Left cardiac atrium (tissue), 4 donors: ENCODE measurements at places on chromosomes 1 and 21.

GRCh38 chr21:27513825-27514224, 546.9 kb upstream of the ADAMTS5 start:
- DNase-seq, result no peak

DNA sequence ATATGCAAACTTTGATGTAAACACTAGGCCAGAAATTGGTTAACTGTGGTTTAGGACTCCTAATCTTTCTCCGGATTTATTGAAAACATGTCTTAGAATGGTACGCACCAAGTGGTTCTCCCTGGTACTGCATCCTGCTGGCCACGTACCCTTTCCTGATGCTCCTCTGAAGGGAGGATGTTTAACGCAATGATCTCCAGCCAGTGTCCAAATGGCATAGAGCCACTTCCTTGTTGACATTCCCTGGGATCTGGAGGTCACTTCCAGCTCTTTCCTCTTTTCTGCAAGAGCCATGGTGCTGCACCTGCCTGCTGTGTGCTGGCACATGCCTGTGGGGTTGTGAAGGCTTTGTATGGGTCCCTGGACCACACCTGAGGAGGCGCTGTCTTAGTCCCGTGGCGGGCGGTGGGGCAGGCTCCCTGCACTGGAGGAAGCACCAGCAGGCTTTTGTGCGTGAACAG, 53.9 kb downstream of the GALNT2 start:
- no peak for DNase-seq

DNA sequence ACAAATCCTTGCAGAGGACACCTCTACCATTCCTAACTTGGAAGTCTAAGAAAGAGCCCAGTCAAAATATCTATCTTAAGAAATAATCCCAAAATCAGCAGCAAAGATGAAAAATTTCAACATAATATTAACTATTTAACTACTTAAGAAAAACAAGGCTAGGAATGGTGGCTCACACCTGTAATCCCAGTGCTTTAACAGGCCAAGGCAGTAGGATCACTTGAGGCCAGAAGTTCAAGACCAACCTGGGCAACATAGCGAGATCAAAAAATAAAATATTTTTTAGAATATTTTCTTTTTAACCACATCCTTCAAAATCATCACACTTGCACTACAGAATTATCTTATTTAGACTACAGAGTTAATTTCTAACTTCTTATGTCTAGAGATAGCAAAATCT, 4.9 kb downstream of the CNN3 start:
- DNase-seq, result no peak

DNA sequence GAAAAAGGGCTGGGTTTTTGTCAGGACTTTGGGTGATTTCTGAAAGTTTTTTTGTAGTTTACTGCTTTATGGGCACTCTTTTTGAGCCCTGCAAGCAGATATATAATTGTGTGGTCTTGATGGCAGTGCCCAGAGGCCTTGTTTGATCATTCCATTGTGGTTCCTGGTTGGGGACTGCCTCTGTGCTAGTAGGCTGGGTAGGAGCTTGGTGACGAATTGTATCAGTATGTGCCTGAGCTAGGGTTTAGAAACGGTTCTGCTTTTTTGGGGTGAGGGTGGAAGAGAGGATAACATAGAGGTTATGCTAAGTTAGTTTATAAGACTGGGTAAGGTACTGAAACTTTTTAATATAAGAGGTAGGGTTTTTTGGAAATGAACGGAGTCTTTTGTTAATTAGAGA, 139.7 kb upstream of the ETV3 start:
- no peak for DNase-seq

- DNase-seq, result no peak
These were observed 18.7 kb downstream of the BECN2 start for GRCh38 chr1:241976229-241976628.

- DNase-seq, result no peak
These were observed 2.2 kb downstream of the RNF19B start for GRCh38 chr1:32962248-32962896.

GRCh38 chr1:30378991-30379581, 344.3 kb downstream of the MATN1 start:
- no peak for DNase-seq

GRCh38 chr21:26164311-26164710, 6.3 kb downstream of the APP start:
- no peak for DNase-seq

- no peak for DNase-seq
These were observed 2.5 kb downstream of the FCRL4 start for GRCh38 chr1:157595356-157595755.

- DNase-seq, result no peak
These were observed 7.8 kb downstream of the DMRTA2 start for GRCh38 chr1:50415235-50416149.

GRCh38 chr1:32811265-32811664, 5.9 kb downstream of the YARS1 start:
- no peak for DNase-seq

DNA sequence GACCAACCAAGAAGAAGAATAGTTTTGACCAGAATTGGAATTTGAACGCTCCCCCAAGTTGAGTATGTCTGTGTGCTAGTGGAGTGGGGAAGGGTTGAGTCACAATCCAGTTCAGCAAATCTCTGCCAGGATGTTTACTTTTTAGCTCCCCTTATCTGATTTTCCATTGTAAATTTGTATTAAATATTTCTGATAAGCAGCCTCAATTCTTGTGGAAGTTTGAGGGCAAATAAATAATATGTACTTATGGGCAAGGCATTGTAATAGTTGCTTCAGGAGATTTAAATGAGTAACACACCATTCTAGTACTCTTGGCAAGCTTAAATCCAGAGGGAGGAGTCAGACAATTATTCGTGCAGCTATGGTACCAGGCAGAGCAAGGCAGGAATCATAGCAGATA, 14.4 kb downstream of the CXADR start:
- no peak for DNase-seq

DNA sequence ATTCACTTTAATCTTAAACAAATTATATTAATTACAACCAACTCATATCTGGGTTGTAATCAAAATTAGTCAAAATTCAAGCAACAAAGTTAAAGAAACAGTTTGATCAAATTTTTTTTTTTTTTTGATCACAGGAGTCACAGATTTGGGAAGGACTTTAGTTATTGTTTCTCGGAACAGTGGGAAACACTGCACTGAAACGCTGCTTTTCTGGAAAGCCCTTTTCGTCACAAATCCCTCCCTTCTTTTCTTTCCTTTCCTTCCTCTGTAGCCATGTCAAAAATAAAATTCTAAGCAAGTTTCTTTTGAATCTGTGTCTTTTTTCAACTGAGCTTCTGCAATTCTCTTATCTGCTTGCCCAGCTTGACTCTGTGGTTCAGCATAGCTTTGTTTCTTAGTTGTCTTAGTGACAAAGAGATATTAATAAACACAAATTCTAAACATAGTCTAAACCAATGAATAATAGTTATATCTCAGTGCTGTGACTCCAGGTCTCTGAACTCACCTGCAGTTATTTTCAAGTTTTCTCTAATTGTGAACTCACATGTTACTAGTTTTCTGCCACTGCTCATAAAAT, 53.8 kb downstream of the PTGS2 start:
- no peak for DNase-seq

DNA sequence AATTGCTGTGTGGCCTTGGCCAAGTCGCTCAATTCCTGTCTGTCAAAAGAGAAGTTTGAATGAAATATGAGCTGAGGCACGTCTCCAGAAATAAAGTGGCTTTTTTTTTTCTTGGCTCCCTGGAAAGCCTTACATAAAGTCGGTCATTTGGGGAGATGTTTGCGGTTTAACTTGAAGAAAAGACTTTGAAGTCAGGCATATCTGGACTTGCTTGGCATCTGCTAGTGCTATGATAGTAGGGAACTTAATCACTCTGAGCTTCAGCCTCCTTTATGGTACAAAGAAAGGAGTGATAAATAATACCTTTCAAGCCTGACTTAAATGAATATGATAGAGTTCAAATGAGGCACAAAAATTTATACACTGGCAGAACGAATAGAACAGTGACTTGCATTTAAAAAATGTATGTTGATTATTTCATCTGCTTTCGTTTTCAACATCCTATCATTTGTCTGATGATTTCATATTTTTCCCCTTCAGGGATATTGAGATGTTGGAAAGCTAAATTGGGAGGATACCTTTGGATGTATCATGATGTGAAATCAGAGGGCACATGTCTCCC, 60.2 kb downstream of the FASLG start:
- DNase-seq, result no peak

DNA sequence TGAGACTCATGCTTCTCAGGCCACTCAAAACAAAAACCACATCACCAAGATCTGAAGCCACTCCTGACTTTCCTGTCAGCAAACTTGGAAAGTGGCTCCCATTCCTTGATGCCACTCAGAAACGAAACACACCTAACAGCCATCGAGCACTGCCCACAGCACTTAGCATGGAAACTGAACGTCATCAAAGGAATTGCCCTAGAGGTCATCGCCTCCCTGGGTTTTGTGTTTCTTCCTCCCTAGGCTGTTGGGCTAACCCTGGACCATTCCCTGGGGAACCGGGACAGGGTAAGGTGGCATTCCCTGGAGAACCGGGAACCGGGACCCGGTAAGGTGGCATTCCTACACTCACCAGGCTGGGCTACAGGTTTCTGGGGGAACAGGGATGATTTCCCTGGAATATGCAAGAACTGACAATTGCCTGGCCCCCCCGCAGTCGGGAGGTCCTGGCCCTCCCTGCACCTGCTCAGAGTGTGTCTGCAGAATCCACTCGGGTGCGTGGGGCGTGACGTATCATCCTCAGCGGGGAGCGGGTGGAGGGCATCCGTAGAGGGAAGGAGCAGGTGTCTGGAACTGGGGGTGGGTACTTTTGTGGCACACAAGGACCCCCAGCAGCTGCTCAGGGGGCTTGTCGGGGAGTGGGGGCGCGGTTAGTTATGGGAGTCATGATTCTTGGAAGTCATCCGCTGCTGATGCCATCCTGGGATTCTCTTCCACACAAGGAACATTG, 30.3 kb downstream of the SLC45A1 start:
- no peak for DNase-seq

- DNase-seq, result no peak
These were observed 80.4 kb downstream of the LAMC1 start for GRCh38 chr1:183103577-183103976.

- no peak for DNase-seq
These were observed 75.0 kb downstream of the C4BPA start for GRCh38 chr1:207179036-207179435.

DNA sequence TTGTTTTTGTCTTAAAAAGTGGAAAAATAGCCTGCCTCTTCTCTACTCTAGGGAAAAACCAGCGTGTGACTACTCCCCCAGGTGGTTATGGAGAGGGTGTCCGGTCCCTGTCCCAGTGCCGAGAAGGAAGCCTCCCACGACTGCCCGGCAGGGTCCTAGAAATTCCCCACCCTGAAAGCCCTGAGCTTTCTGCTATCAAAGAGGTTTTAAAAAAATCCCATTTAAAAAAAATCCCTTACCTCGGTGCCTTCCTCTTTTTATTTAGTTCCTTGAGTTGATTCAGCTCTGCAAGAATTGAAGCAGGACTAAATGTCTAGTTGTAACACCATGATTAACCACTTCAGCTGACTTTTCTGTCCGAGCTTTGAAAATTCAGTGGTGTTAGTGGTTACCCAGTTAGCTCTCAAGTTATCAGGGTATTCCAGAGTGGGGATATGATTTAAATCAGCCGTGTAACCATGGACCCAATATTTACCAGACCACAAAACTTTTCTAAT, 35.0 kb upstream of the TDRD10 start:
- DNase-seq, result no peak

DNA sequence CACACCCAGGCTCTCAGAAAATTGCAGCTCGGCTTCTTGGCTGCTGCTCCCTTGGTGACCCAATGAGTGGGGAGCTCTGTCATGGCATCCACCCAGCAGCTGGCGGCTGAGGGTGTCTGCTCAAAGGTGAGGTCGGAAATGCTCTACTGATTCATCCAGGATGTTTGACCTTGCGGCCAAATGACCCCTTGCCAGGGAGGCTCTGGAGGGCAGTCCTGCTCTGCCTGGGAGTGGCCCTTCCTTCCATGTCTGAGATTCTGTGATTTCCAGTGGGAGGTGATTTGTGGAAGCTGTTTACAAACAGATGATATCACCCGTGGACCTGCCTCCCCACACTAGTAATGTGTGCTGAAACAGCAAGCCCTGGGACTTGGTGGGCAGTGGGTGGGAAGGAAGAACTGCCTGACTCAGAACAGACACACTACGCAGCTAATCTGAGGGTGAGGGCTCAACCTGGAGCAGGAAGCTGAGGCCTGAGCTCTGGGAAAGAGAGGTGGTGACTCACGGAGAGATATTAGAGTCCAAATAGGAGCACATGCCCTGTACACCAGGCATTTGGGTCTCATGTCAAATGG, 3.0 kb downstream of the CRCT1 start:
- peak; percentile 24 for DNase-seq

DNA sequence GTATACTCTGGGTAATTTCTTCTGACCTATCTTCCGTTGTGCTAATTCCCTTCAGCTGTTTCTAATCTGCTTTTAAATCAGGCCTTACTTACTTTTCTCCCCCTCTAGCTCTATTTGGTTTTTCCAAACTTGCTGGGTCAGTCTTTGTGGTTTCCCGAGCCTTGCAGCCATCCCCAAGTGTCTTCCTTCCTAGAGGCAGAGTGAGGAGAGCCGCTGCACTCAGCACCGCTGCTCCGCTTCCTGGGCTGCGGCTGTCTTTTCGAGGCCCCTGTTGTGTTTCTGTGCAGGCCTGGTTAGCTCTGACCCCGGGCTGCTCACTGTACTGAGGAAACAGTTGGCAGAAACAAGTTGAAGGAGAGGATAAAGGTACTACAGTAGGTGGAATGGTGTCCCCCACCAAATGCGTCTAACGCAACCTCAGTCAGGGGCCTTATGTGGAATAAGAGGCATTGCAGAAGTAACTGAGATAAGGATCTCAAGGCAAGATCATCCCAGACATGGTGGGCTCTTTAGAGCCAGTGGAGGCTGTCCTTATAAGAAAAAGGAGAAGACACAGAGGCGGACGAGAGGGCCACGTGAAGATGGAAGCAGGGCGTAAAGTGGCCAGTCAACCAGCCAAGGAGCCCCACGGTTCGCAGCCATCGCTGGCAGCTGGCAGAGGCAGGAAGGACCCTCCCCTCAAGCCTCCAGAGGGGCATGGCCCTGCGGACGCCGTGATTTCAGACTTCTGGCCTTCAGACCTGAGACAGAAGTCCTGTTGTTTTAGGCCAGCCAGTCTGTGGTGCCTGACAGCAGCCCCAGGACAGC, 10.5 kb downstream of the WNT9A start:
- DNase-seq, result no peak

- no peak for DNase-seq
These were observed 16.2 kb downstream of the WDR47 start for GRCh38 chr1:109025694-109026093.
